Foreskin fibroblast (primary cell): ENCODE measurements at places on chromosomes 2 and 18.

DNA sequence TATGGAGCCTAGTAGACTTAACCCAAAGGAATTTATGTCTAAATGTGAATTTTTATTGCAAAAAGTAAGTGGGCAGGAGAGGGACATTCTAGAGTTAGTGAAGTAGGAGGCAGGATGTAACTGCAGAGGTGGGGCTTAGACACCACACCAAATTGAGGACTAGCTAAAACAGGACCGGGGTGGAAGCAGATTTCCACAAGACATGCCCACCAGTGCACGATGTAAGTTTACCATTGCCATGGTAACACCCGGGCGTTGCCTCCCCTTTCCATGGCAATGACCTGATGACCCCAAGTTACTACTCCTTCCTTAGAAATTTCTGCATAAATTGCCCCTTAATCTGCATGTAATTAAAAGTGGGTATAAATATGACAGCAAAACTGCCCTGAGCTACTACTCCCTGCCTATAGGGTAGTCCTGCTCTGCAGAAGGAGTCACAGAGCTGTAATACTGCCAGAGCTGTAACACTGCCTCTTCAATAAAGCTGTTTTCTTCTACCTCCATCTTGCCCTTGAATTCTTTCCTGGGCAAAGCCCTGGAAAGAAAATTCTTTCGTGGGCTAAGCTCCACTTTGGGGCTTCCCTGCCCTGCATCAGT is 509.7 kb downstream of the ERBB4 start:
- DNase-seq: no peak

DNA sequence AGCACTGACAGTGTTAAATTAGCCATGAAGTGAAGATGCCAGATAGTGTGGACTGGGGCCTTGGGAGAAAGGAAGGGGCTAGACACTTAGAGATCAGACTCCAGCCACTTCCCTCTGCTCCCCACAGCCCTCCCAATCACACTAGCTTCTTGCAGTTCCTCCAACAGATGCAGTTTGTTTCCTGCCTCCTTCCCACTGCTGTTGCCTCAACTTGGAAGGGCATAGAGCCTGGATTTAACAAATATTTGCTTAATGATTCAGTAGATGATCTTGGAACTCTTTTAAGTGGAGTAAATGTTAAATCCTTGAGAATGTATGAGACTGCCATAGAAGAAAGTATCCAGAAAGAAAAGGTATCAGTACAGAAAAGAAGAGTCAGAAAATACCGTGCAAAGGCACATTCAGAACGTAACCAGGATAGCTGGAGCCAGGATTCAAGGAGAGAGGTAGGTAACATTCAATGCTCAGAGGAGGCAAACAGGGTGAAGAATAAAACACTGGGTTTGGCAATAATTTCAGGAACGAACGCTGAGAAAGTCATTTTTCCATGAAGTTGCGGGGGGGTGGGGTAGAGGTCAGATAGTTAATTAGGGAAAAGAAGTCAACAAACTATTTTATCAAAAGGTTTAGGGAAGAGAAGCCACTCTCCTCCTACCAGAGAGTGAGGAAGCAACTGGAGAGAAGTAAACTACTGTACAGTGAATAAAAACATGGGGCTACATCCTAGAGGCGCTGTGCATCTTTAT is 1.3 kb upstream of the BZW1 start:
- DNase-seq: peak; percentile 91

GRCh38 chr2:42865884-42866881 is 73.8 kb upstream of the HAAO start:
- DNase-seq: no peak

DNA sequence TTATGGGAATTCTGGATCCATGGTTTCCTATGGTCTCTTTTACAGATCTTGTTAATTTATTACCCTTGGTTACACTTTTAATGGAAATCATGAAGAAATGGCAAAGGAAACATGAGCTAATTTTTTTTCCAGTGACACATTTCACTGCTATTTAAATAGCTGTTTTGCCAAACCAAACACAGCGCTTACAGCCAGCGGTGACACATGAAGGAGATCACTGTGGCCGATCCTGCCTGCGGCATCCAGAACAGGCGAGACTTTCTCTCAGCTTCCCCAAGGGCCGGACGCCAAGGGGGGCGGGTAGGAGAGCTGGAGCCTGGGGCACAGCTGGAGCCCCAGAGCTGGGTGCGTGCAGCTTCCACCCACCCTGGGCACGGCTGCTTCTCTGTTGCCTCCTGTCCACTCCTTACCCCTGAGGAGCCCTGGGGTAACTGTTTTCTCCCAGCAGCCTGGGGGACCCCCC is 81.4 kb upstream of the PKDCC start:
- DNase-seq: peak; percentile 89

DNA sequence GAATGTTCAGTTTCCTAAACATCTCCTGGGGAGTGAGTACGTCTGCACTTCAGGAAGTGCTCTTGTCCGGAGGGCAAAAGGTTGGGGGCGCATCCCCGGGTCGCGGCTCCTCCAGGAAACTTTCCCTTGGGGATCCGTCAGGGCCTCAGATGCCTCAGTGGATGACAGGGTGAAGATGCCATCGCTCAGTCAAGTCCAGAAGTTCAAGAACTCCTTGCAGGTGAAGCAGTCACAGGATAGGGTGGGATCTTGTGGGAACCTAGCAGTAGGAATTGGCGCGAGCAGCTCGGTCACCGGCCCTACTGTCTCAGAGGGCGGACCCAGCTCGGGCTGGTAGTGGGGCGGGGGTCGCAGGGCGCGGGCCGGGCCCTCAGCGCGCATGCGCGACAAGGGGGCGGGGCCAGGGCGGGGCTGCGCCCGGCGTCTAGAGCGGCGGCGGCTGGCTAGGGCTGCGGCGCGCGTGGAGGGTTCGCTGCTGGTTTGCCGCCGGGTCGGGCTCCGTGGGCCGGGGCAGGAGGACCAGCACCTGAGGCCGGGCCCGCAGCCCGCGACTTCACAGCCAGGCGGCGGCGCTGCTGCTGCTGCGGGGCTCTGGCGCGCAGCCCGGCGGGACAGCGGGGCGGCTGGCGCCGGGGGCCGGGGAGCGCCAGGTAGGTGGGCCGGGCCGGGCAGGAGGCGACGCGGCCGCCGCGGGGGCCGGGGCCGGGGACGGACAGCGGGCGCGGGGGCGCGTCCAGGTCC is at the start of gene INPP4A:
INPP4A (plus strand) TSS at position 423 of the 741 bp plus-strand sequence. CDS start 75,191 bp downstream, outside the sequence.
- no peak for DNase-seq

- DNase-seq: no peak
These were observed 167.4 kb downstream of the GULP1 start for GRCh38 chr2:188459061-188459460.

DNA sequence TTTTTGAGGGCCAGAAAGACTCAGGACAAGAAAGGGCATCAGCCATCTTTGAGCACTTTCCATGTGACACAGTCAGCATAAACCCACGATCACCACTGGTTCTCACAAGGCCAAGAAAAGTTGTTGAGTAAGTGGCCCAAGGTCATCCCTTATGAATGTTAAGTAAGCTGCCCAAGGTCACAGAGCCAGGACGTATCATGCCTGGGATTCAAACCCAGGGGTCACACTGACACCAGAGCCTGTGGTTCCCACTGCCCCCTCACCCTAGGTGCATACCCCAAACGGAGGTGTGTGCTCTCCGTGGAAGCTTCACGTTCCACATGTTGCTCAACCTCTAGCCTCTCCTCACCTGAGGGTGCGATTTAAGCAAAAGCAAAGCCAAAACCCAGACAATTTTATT is 2.3 kb upstream of the CTIF start:
- no peak for DNase-seq

DNA sequence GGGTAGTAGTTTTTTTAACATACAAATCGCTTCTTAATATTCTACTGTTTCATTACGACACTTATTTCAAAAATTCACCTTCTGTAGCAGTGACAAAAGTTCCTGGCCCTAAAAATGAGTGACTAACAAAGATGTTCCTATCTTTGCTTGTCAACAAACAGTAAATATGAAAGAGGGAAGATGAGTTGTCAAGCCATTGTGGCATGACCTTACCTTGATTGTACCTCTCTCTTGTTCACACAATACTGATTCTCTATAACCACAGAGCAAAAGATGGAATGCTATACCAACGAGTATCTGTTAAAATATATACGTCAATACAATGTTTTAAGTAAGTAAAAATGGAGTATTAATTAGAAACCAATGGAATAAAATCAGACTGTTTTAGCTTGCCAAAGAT is 14.7 kb upstream of the GCG start:
- DNase-seq: no peak

GRCh38 chr2:121258051-121258450 is 27.0 kb downstream of the TFCP2L1 start:
- DNase-seq: no peak

DNA sequence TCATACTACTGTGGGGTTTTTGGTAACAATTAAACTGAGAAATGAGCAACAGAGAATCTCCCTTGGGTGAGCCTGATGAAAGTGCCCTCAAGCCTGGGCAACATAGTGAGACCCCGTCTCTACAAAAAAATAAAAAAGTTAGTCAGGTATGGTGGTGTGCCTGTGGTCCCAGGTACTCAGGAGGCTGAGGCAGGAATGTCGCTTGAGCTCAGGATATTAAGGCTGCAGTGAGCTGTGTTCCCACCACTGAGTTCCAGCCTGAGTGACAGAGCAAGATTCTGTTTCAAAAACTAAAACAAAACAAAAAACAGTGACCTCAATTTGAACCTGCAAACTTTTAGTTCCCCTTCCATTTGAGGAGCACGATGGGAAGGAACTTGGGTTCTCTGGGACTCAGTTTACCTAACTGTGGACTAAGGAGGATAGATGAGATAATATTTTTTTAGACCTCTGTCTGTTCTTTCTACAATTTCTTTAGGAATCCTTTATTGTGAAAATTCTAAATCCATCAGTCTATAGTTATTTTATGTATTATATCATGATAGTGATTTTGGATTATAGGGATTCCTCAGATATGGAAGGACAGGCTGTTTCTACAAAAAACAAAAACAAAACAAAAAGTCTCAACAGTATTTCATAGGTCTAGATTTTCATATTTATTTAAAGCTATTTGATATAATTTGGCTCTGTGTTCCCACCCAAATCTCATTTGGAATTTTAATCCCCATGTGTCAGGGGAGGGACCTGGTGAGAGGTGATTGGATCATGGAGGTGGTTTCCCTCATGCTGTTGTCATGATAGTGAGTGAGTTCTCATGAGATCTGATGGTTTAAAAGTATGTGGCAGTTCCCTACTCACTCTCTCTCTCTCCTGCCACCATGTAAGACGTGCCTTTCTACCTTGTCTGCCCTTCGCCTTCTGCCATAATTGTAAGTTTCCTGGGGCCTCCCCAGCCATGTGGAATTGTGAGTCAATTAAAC is 178.6 kb downstream of the MYCN start:
- no peak for DNase-seq
